ENCODE measurements at places on chromosomes 7 and 10. TPM values are rescaled to one million over a fixed set of nuclear protein-coding genes. Genes with fewer than 3 reads are reported as not detected.

DNA sequence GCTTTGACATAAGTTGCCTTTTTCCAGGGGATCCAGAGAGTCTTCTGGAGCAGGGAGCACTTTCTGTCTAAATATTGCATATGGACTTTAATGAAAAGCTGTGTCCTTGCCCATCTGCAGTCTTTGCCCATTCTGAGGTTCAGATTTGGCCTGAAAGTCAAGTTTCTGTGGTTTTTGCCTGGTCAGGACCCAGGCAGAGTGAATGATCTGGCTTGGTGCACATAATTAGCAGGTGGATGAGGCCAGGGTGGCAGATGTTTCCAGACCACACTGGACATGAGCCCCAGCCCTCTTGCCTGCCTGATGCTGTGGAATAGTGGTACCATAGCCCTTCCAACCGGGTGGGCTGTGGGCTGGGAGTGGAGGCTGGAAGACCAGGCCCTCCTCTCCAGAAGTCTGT lies 11.0 kb downstream of the HECW1 start:
- no peaks in the 10 kb centered on the region for H3K4me1 ChIP-seq
- H3K27me3 ChIP-seq: no peaks in the 10 kb centered on the region
- no peak for DNase-seq
- no peak overlapping the region for H3K4me3 ChIP-seq
- no peak overlapping the region for H3K27ac ChIP-seq

Gene OPALIN
- polyA plus RNA-seq: not detected

Gene CALML5
- polyA plus RNA-seq: not detected

- H3K36me3 ChIP-seq: no peaks in the 10 kb centered on the region
- no peak overlapping the region for H3K27ac ChIP-seq
- no peaks in the 10 kb centered on the region for H3K4me1 ChIP-seq
- no peak for DNase-seq
- H3K4me3 ChIP-seq: no peak overlapping the region
- H3K27me3 ChIP-seq: no peaks in the 10 kb centered on the region
Measured at GRCh38 chr7:36994456-36995112, 270.3 kb upstream of the AOAH start.

Gene OR6B1
- not detected for polyA plus RNA-seq

- no peak for DNase-seq
- no peaks in the 10 kb centered on the region for H3K36me3 ChIP-seq
- peaks cover 2% of the 10 kb centered on the region for H3K27me3 ChIP-seq
- no peak within 1 kb of the TSS for H3K27ac ChIP-seq
- no peaks in the 10 kb centered on the region for H3K4me1 ChIP-seq
- no peak within 1 kb of the TSS for H3K4me3 ChIP-seq
Measured at GRCh38 chr10:96358851-96359540, at the start of gene OPALIN. TSS of gene OPALIN (minus strand) at chr10:96359002. CDS start at chr10:96358896, 106 bp downstream.

Gene MINDY4
- 2.3 TPM for polyA plus RNA-seq

DNA sequence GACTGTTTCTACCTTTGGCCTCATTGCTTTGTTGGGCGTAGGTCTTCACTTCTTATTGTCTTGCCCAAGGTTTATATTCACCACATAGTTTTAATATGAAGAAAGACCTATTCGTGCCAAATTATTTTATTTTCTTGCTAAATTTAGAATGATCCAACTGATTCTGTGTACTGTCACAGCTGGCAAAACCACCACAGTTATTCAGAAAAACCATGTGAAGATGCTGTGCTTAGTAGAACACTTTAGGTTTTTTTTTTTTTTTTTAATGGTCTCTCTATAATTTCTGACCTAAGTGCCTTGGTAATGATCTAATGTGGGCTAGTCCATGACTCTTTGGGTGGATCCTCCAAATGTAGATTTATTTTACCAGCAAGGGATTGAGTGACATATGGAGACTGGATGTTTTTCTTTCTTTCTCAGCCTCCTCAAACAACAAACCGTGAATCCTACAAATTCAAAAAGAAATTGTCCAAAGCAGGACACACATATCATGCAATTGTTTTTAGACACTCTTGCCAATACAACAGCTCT lies 243.8 kb downstream of the DYNC1I1 start:
- peaks cover 3% of the 10 kb centered on the region for H3K36me3 ChIP-seq
- no peaks in the 10 kb centered on the region for H3K4me1 ChIP-seq
- H3K27ac ChIP-seq: no peak overlapping the region
- no peaks in the 10 kb centered on the region for H3K27me3 ChIP-seq

Gene FGF8
- polyA plus RNA-seq: not detected

DNA sequence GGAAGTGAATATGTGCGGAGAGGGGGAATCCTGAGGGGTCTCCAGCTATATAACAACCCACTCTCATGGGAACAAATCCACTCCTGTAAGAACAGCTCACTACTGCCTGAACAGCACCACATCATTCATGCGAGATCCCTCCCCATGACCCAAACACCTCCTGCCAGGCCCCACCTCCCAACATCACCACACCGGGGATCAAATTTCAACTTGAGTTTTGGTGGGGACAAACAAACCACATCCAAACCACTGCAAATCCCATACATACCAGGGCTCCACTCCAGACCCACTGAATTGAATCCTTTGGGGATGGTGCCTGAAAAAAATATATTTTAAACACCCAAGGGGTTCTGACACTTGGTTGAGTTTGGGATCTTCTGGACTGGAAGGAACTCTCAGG lies 181.5 kb upstream of the PLXNA4 start:
- H3K4me3 ChIP-seq: no peak overlapping the region
- no peaks in the 10 kb centered on the region for H3K4me1 ChIP-seq
- no peaks in the 10 kb centered on the region for H3K27me3 ChIP-seq
- H3K36me3 ChIP-seq: no peaks in the 10 kb centered on the region
- DNase-seq: no peak

Gene PIK3AP1
- 22.0 TPM for polyA plus RNA-seq

GRCh38 chr7:7100432-7100849 lies 81.9 kb upstream of the C1GALT1 start:
- no peak overlapping the region for H3K27ac ChIP-seq
- peaks cover 13% of the 10 kb centered on the region for H3K4me1 ChIP-seq
- H3K36me3 ChIP-seq: no peaks in the 10 kb centered on the region
- H3K27me3 ChIP-seq: no peaks in the 10 kb centered on the region
